HL-60 (cell line): ENCODE measurements at places on chromosomes 12 and 14.

DNA sequence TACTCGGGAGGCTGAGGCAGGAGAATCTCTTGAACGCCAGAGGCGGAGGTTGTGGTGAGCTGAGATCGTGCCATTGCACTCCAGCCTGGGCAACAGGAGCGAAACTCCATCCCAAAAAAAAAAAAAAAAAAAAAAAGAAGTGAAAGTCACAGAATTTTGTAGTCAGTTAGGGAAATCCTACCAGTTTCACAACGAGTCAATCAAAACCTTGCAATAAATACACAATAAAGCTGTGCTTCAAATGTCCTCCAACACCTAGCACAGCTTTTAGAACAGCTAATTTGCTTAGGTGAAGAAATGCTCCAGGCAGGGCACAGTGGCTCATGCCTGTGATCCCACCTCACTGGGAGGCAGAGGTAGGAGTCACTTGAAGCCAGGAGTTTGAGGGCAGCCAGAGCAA is 112.8 kb upstream of the ATF7IP start:
- DNase-seq, result no peak

GRCh38 chr12:90984114-90984513 is 20.7 kb downstream of the EPYC start:
- DNase-seq, result no peak

DNA sequence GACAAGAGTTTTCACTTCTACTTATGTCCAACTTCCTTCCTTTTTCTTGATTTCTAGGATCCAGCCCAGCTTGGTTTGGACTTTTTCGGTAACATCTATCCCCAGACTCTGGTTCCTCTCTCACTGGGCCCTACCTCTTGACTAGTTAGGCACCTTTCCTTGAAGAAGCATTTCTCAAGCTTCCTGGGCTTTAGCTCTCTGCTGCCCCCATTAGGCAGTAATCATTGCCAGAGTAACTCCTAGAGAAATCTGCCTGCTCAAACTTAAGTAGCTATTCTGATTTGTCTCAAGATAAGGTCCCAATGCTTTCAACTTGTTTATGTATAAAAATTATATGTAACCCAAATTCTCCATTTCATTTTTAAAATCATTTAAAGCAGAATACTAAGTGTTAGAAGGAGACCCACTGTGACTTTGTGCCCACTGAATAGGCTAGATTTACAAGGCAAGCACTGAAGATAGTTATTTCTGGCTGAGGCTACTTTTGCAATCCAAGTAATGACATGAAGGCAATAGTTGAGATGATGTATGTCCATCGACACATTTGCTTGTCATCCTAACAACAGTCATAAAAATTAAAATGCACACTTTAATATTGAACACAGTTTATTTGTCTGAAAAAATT is 275.0 kb upstream of the G2E3 start:
- no peak for DNase-seq

GRCh38 chr12:123233505-123234308 is 471 bp downstream of the MTRFR start:
- no peak for DNase-seq

DNA sequence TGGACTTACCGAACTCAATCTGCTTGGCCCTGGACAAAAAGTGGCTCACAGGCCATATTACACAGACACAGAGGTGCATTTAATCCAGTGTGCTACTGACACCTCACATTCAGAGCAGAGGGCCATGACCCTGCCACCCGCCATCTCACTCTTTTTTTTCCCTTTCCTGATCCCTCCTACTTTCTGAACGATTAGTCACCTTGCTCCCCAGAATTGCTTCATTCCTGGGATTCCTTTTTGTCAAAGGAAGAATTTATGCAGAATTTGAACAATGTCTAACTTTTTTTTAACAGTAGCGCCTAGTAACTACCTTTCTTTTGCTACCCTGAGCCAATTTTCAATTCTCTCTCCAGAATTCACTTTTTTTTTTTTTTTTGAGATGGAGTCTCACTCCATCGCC is 4.6 kb downstream of the PKP2 start:
- no peak for DNase-seq

GRCh38 chr14:88856786-88857366 is 32.4 kb downstream of the TTC8 start:
- DNase-seq, result no peak

GRCh38 chr14:87185961-87186560 is 806.9 kb downstream of the GALC start:
- no peak for DNase-seq

- no peak for DNase-seq
Measured at GRCh38 chr14:52527052-52527451, 25.3 kb downstream of the TXNDC16 start.

- no peak for DNase-seq
Measured at GRCh38 chr14:94203473-94204210, 29.5 kb downstream of the PPP4R4 start.

DNA sequence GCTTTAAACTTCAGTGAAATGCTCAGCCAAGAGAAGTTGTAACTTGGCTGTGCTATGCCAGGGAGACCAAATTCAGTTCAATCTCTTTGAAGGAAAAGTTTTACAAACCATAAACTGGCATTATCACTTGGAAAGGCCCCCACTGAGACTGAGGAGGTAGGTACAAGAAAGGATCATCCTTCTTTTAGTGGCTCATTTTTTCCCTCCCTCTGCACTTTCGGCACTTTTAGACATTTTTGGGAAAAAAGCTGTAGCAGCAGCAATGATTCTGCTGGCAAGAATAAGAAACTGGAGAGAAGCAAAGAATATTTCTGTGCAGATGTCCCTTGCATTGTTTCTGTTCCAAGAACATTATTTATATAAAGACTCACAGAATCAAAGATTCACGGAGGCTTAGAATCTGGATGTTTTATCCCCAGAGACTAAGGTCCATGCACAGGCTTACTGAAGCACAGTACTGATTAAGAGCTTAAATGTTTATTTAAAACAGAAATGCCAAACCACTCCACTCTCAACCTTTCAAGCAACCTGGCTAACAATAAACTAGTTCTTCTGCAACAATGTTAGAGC is 12.3 kb downstream of the ZC2HC1C start:
- no peak for DNase-seq

GRCh38 chr14:89283327-89284060 is 133.5 kb downstream of the FOXN3 start:
- DNase-seq, result no peak

- DNase-seq, result no peak
Measured at GRCh38 chr14:50961605-50962221, 17.4 kb upstream of the PYGL start.

- peak; percentile 18 for DNase-seq
Measured at GRCh38 chr14:47744155-47744554, 68.8 kb upstream of the MDGA2 start.

GRCh38 chr14:37089410-37089809 is 83.0 kb downstream of the SLC25A21 start:
- no peak for DNase-seq

DNA sequence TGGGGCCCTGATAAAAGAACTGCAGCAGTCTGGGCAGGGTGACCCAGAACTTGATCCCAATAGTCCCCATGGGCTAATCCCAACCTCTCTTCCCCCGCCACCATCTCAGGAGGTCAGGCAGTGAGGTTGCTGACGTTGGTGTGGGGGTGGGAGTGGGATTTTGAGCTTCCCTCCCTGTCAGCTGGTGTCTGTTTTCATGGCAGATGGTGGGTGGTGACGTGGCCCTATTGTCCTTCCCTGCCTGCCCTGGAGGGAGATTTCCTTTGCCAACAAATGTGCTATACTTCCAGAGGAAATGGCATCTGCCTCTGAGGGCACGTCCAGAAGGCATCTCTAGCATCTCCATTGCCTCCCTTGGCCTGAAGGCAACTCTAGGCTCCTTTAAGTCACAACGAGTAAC is 37.7 kb downstream of the NEUROD4 start:
- DNase-seq, result no peak

GRCh38 chr12:93318720-93319522 is 58.8 kb upstream of the NUDT4 start:
- no peak for DNase-seq

- peak; percentile 72 for DNase-seq
Measured at GRCh38 chr12:51246254-51246853, 7.7 kb downstream of the DAZAP2 start.

- no peak for DNase-seq
Measured at GRCh38 chr14:56659378-56659777, 79.8 kb downstream of the TMEM260 start.

DNA sequence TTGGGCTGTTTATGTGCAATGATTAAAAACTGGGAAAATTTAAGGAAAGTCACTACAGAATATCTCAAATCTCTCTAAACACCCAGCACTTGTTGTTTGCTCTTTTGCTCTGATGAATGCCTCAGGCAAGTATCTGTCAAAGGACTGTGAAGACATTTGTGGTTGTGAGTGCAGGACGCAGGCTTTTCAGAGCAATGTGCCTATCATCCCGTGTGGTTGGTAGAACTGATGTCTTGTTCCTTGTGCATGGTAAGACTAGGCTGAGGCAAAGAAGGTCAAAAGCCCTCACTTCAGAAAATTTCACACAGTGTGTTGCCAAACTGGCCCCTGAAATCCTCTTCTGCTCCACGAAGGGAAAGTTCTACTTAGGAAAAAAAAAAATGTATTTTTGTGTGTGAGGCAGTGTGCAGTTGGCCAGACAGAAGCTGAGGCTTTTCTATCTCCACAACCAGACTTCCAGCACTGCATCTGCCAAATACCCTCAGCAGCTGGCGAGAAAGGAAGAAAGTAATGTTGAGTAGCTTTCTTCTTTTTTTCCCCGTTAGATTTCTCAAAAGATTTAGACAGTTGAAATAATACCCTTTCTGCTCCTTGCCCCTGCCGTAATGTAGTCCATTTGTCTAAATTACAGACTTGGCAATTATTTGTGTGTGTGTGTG is 1103.1 kb downstream of the VRK1 start:
- DNase-seq, result no peak

GRCh38 chr12:108921946-108922345 is 42.1 kb downstream of the DAO start:
- DNase-seq, result no peak

DNA sequence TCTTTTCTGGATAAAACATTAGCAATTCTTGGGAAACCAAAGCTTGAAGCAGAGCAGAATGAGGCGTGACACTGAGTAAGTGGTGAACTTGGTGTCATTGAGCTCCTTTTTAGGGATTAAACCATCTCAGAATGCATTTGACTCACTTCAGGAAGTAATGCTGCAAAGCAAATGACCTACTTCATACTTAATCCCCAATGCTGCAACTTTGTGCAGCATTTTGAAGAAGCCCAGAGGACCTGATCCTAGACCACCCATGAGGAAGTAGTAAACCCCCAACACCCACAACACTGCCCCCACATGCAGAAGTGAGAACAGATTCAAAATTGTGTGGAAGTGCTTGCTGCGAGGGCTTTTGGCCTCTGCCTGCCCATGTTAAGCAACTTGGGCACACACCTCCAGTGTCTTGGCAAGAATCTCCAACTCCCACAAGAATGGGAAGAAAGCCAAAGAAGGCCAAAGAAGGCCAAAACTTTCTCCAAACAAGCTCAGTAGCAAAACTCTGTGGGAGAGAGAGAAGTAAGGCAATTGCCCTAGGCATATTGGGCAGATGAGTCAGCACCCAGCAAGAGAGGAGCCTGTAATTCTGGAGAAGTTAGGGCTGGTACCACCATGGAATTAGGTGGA is 69.2 kb upstream of the ETV6 start:
- peak; percentile 73 for DNase-seq

DNA sequence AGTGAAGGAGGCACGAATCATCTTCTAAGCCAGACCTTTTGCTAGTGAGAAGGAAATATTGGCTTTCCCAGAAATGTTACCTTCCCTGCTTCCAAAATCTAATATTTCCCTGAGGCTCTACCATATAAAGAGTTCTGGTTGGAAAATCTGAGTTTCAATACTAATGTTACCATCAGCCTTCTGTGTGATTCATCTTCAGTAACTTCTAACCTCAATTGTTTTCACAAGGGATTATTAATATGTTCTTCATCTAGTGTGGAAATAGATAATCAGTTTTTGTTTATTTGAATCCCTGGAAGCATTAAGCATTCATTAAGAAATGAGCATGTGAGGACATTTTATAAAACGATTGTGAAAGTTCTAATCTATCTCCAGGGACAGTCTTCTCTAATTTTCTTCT is 720.9 kb downstream of the AACS start:
- DNase-seq, result no peak

- peak; percentile 79 for DNase-seq
Measured at GRCh38 chr12:31742891-31743290, 14.1 kb upstream of the AMN1 start.

DNA sequence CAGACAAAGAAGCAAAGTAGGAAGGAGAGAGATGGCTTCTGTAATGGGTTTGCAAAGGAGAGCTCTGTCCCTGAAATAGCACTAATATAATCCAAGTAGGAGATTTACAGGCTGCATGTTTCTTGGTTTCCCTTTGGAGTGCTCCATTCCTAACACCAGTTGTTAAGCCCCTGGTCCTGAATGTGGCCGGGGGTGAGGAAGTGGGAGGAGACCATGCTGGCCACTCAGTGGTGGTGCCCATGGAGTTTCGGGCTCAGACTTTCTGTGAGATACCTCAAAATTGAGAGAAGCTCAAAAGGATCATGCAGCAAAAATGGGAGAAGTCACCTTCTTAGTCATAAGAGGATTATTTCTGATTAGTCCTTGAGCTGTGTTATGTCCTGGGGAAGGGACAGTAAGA is 88.5 kb downstream of the DAD1 start:
- DNase-seq, result no peak

GRCh38 chr12:42638697-42639096 is 49.2 kb upstream of the PRICKLE1 start:
- DNase-seq, result no peak

GRCh38 chr12:50980545-50980944 is 28.2 kb downstream of the HIGD1C start:
- DNase-seq, result no peak

GRCh38 chr12:104044158-104044557 is 5.8 kb downstream of the GLT8D2 start:
- no peak for DNase-seq

GRCh38 chr14:58954901-58955861 is 233.3 kb upstream of the DAAM1 start:
- DNase-seq, result no peak

GRCh38 chr14:25909045-25909747 is 688.6 kb downstream of the NOVA1 start:
- DNase-seq, result peak; percentile 45

- DNase-seq, result no peak
Measured at GRCh38 chr12:45988264-45988663, 2.1 kb downstream of the SCAF11 start.

- no peak for DNase-seq
Measured at GRCh38 chr12:14059548-14059947, 78.1 kb upstream of the GRIN2B start.

GRCh38 chr14:90534838-90535555 is 138.2 kb downstream of the CALM1 start:
- no peak for DNase-seq

- no peak for DNase-seq
Measured at GRCh38 chr12:131153016-131153415, 199.3 kb downstream of the ADGRD1 start.

GRCh38 chr14:30621940-30622830 is at the start of gene SCFD1:
TSS of gene SCFD1 (plus strand) at chr14:30622319. CDS start at chr14:30622339, 20 bp downstream.
- peak; percentile 94 for DNase-seq
